ENCODE measurements at places on chromosomes 1 and 21. TPM values are rescaled to one million over a fixed set of nuclear protein-coding genes. Genes with fewer than 3 reads are reported as not detected.

DNA sequence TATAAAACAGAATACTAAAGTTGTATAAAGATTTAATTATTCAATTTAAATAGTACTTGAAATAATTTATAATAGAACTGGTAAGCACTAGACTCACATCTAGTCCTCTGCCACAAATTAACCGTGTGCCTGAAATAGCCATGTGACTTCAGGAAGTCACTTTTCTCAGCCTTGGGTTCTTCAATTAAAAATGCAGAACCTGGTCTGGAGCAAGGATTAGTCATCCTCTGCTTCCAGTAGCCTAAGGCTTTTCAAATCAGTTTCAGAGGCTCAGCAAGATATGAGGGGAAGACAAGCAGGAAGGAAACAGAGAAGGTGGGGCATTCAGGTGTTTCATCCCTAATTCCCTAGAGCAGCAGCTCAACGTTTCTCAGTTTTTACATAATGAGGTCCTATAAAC, 23.0 kb downstream of the DPH5 start:
- no peak for DNase-seq

DNA sequence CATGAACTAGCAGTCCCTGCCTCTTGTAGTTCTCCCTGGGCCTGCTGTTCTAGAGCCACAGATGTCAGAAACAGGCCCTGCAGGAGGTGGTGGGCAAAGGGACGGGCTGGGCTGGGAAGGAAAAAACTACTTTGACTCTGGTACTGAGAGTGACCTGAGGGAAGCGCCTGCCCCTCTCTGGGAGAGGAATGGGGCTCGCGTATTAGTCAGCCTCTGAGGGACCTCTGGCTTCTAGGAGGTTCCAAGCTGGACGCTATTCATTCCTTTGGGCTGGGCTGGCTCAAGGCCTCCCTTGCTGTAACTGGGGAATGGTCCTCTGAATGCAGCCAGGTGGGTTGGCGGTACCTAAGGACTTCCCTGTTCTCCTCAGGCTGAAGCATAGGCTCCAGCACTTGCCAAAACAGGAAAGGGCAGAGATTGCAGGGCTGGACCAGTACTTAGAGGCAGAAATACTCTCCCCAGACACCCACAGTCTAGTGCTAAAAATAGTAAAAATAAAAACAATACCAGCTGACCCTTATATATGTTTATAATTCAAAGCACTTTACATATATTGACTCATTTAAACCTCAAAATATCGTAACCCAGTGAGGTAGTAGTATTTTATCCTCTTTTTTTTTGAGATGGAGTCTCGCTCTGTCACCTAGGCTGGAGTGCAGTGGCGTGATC, 7.1 kb downstream of the POMGNT1 start:
- no peak for DNase-seq

- DNase-seq: no peak
Measured at GRCh38 chr1:225977937-225978748, 21.0 kb downstream of the SDE2 start.

DNA sequence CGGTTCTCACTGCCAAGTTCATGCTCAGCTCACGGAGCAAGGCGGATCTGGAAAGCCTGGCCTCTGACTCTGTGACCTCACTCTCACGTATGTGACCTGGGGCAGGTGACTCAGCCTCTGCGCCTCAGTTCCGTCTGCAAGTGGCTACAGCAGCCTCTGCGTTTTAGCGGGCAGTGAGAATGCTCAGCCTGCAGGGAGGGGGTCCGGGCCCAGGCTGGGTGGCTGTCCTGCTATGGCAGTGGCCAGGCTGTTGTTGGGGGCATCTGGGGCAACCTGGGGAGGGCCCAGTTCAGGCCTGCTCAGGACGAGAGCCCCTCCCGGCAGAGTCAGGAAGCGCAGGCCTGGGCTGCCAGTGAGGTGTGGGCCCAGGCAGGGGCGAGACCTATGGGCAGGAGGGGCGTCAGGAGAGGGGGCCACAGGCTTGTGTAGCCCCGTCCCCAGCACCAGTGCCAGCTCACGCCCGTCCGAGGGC, 27.9 kb downstream of the ARHGEF16 start:
- DNase-seq: peak; percentile 35

Gene HTR6
- 1.1 TPM for total RNA-seq

DNA sequence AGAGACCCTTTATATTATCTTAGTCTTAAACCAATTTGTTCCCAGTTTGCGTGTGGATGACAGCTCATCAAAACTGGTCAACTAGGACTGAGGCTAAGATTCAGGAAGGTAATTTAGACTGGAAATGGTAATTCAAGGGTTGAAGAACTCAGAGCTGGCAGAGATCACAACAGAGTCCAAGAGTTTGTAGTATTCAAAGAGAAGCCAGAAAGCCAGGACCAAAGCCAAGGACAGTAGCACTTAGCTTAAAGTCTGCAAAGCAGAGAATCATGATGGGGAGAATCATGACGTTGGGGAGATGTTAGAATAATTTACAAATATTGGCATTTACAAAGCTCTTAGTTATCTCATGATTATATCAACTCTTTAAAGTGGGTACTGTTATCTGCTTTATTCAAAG, 32.6 kb downstream of the RNF11 start:
- DNase-seq: no peak

Gene PRELP
- not detected for total RNA-seq

Gene TSACC
- 0.25 TPM for total RNA-seq

DNA sequence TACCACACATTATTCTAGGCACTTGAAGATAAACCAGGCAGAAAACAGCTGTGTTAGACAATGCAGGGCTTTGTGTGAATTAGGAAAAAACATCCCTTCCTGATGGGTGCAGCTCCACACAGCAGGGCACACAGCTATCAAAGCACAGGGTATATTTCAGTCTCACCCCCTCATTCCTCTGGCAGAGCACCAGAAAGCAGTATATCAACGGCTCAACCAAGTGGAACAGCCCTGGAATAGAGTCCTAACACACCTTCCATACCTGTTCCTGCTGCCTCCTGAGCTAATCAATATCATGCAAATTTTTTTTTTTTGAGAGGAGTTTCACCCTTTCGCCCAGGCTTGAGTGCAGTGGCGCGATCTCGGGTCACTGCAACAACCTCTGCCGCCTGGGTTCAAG, 32.1 kb downstream of the LYST start:
- no peak for DNase-seq

- DNase-seq: no peak
Measured at GRCh38 chr1:97451046-97451826, 469.6 kb downstream of the DPYD start.

Gene NFASC
- total RNA-seq: 0.48 TPM

Gene CCDC185
- total RNA-seq: not detected

- DNase-seq: no peak
Measured at GRCh38 chr1:85579622-85580021, 939 bp upstream of the CCN1 start.

GRCh38 chr1:155324037-155324716, 3.5 kb downstream of the RUSC1 start:
- DNase-seq: peak; percentile 95
